ENCODE measurements at places on chromosomes 7 and 10.

DNA sequence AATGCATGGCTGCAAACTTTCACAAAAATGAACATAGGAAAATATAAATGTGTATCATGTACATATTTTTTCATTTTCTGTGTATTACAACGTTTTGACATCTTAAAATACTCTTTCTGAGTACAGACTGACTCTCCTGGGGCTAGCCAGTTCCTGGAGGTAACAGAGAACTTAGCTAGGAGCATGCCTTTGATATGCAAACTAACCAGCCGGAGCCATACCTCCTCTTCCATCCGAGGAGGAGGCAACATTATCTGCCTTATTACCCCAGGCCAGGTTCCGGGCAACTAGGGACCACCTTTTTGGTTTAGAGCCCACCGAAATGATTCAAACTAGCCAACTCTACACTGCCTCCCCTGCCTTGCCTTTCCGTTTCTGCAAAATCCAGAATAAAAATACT is 33.7 kb upstream of the HECW1 start:
- no peak for DNase-seq

GRCh38 chr7:13980474-13980873 is 9.0 kb downstream of the ETV1 start:
- DNase-seq: no peak

DNA sequence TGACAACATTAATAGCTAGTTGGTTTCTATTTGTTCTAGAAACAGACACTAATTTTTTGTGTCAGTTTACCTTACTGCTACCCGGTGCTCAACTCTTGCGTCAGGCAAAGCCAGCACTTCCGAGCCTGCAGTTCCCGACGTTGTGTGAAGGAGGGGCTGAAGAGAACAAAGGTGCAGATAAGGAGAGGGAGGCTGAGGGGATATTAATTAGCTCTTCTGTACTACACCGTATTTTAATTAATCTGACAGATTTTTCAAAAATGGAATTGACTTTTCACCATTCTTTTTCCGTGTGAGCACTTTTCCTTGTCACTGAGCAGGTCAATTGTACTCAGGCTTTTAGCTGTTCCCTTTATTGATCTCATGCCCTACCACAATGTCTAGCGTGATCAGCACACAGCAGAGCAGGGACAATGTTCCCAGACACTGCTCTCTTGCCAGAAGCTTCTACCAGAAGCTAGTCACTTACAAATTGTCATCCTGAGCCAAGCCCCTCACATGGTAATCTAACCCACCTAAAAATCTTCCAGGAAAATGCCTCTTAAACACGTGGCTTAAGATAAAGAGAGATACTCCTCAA is 650.5 kb upstream of the MKI67 start:
- DNase-seq: no peak

- DNase-seq: no peak
These were observed 340.8 kb downstream of the KCNMA1 start for GRCh38 chr10:77296534-77297392.

DNA sequence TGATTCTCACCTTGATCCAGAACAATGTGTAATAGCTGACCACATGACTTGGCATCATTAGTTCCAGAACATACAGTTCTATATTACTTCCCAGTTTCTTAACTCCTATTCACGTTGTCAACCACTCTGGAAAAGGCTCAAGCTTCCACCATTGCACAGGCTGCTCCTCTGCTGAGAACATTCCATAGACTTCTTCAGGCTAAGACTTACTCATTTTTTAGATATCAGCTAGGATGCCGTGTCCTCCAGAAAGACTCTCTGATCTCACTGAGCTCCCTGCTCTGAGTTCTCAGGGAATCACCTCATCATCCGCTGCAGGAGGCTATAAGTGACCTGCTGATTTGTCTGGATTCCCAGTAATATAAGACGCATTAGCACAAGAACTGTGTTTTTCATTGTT is 73.1 kb downstream of the HTR7 start:
- no peak for DNase-seq

- DNase-seq: no peak
These were observed 34.4 kb downstream of the ASAH2 start for GRCh38 chr10:50216894-50217293.

DNA sequence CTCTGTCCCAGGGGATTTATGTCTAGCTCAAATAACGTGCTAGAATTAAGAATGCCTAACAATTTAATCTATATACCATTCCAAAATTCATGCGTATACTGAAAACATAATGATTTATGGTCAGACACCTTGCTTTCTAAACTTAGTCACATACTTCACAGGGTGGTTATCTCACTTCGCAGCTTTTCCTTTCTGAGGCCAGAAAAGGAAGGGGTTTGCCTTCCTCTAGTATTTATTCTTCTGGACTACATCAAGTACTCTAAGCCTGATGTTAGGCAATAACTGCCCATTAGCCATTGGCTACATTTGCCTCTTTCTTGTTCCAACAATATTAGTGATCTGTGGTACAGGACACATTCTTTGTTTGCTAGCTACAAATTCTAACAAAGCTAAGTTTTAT is 72.6 kb upstream of the FHIP2A start:
- no peak for DNase-seq

DNA sequence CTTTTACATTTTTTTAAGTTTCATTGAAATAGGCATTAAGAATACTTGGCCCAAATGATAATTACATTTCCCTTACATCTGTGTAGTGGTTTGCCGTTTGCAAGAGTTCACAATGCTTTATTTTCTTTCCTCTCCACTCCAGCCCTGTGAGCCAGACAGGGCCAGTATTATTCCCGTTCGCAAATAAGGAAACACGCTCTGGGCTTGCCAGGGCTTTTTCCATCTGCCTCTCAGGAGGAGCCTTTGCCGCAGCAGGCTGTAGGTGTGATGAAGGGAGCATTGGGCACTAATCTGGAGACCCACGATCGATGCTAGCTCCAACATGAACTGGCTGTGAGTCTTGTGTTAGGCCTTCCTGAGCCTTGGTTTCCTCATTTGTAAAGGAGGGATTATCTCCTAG is 154.4 kb downstream of the GALNT17 start:
- no peak for DNase-seq

DNA sequence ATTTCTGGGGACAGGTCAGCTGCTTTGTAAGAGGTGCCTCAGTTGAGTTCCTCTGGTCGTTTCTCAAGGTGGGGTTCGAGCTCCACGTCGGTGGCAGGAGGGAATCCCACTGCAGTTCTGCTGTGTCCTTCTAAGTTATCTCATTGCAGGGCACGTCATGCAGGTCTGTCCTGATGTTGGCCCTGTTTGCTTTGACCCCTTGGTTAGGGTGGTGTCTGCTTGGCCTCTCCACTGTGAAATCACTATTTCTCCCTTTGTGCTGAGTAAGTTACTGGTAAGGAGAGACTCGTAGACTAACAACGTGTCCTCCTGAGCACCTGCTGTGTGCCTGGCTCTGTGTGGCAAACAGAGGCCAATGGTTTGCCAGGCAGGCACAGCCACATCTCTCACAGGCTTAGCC is 372.9 kb upstream of the ZMIZ1 start:
- no peak for DNase-seq
